MM.1S (cell line): ENCODE measurements at places on chromosomes 7 and 10.

- no peak for DNase-seq
Measured at GRCh38 chr7:44801890-44802289, 5.4 kb downstream of the PPIA start.

DNA sequence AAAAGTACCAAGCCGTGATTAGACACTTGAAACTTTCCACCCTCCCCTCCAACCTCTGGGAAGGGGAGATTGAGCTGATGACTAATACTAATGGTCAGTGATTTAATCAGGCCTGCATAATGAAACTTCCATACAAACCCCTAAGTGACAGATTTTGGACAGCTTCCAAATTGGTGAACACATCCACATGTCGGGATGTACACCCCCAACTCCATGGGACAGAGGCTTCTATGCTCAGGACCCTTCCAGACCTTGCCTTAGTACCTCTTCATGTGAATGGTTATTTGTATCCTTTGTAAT is 4.8 kb downstream of the NUB1 start:
- no peak for DNase-seq

- DNase-seq, result no peak
Measured at GRCh38 chr7:107045980-107046379, 1.5 kb downstream of the PRKAR2B start.

DNA sequence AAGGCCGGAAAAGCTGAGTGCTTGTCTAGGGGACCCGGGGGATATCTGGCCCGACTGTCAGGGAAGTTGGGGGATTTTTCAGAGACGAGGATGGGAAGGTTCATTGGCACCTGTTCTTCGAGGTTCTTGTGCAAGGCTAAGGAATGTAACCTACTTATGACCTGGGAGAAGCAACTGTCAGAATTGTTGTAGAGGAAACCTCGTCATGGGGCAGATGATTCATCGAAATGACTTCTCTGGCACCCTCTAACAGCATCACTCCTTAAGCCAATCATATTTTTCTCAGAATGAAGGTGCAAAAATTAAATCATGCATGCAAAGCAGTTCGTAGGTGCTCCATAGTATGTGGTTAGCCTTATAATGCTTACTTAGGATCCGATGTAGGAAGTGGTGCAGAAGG is 58.6 kb downstream of the PLXDC2 start:
- DNase-seq, result no peak

- DNase-seq, result no peak
Measured at GRCh38 chr7:74275401-74275881, 13.8 kb upstream of the CLIP2 start.

DNA sequence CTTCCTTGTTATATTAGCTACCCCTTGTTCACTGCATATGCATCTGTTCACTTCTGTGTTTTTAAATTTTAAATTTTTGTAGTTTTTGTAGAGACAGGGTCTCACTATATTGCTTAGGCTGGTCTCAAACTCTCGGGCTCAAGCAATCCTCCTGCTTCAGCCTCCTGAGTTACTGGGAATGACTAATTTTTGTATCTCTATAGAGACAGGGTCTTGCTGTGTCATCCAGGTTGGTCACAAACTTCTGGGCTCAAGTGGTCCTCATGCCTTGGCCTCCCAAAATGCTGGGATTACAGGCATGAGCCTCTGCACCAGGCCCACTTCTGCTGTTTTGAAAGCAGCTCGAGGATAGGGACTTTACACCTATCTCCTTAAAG is 64.6 kb downstream of the PRTFDC1 start:
- no peak for DNase-seq

- DNase-seq, result no peak
Measured at GRCh38 chr7:30906515-30907240, 5.0 kb upstream of the AQP1 start.

DNA sequence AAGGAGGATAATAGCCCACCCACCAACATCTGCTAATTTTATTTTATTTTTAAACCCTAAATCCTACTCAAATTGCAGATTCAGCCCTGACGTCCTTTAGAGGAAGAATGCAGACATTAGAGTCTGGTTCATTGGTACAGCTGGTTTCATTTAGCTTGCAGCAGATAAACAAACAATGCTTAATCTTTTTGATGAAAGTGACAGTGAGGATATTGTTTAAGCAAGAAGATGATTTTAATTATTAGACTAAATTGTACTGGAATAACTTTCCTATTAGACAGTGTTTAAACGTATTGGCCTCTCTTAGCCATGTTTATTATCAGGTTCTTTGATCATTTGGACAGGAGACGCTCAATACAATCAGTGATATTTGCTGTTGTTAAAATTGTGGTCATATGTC is 164.8 kb downstream of the CDK14 start:
- no peak for DNase-seq

GRCh38 chr7:1232623-1233332 is at the start of gene UNCX:
Gene UNCX, plus strand, starts transcription at chr7:1232872. Its CDS starts 146 bp downstream, at chr7:1233018.
- DNase-seq, result no peak

DNA sequence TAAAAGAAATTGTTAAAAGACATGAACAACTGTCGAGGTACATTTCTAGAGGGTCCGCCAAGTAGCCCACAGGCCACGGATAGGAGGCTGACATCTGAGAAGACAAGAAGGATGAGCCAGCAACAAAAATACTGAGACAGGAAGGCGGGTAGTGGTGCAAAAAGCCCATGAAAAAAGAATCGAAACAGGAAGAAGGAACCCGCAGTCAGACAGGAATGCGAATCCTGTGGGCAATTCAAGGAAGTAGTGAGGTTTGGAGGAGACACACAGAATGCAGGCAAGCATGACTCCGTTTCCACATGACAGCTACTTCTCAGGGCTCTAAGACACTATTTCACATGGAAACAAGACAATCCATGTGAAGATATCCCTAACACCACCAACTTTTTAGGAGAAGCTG is 125.2 kb downstream of the DOCK4 start:
- DNase-seq, result peak; percentile 59

DNA sequence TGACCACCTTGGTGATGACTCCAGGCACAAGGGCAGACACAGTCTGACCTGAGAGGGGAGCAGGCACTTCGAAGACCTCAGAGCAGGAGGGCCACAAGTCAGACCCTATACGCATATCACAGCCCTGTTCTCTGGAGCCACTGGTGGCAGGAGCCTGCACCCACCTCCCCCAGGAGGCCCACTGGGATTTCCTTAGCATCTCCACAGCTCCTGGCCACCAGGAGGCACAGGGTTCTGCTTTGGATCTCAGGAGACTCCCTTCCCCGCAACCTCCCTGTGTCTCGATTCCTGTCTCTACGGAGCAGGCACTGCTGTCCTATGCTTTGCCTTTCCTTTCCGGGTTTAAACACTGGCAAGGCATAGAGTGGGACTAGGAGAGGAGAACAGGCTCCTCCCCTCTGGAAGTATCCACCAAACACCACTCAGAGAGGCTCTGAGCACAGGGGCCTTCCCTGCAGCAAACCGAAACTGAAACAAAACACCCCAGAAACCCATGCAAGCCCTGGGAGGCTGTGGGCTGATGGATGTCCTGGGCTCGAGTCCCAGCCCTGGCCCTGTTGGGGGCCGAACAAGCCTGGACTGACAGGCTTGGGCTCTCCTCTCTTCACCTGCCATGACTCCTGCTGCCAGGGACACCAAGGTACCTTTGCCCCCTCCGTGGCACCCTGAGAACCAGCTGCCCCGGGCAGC is 166.3 kb downstream of the NEURL1 start:
- DNase-seq, result peak; percentile 70

GRCh38 chr7:101164071-101164840 is 1.1 kb downstream of the VGF start:
- no peak for DNase-seq

DNA sequence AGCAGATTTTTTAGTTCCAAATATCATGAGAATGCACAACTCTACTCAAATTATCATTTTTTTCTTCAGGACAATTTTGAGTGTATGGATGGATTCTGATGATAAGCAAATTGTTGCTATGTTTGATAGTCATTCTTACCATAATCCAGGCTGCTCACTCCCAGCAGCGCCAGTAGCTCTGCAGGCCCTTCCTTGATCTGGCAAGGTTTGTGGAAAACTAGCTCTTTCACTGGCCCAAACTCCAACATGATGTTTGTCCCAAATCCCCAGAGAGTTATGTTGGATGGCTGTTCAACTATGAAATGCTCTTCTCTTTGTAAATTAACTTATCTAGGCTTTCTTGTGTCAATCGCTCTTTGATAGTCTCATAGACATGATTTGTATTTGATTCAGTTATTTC is 933.7 kb downstream of the DNAJB9 start:
- DNase-seq, result no peak

GRCh38 chr7:40674316-40674715 is 539.5 kb downstream of the SUGCT start:
- DNase-seq, result no peak

- no peak for DNase-seq
Measured at GRCh38 chr7:101835136-101835535, 17.7 kb downstream of the CUX1 start.

DNA sequence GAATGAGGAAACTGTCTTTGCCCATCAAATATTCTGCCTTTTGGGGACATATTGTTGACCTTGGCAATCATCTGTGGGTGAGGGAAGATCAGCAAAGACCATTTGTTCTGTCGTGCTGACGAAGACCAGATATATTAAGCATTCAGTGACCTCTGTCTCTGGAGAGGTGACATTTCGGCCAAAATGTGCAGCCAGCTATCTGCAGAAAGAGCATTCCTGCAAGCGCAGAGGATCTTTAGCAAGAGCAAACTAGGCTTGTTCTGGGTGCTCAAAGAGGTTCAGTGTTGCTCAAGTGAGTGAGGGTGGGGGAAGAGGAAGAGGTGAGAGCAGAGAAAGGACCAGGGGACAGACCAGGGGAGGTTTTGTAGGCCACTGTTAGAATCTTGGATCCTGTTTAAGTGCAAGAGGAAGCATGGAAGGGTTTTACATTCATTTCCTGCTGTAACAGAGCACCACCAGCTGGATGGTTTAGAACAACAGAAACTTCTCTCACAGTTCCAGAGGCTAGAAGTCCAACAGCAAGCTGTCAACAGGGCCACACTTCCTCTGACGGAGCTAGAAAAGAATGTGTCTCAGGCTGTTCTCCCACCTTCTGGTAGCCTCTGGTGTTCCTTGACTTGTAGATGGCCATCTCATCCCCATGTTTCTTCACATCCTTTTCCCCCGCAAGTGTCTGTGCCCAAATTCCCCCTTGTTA is 11.2 kb downstream of the C10orf120 start:
- no peak for DNase-seq

GRCh38 chr10:29279779-29280487 is 8.9 kb upstream of the LYZL1 start:
- no peak for DNase-seq

- DNase-seq, result no peak
Measured at GRCh38 chr10:43282881-43283280, 16.0 kb upstream of the RASGEF1A start.

- no peak for DNase-seq
Measured at GRCh38 chr10:58311026-58311425, 23.8 kb upstream of the UBE2D1 start.

DNA sequence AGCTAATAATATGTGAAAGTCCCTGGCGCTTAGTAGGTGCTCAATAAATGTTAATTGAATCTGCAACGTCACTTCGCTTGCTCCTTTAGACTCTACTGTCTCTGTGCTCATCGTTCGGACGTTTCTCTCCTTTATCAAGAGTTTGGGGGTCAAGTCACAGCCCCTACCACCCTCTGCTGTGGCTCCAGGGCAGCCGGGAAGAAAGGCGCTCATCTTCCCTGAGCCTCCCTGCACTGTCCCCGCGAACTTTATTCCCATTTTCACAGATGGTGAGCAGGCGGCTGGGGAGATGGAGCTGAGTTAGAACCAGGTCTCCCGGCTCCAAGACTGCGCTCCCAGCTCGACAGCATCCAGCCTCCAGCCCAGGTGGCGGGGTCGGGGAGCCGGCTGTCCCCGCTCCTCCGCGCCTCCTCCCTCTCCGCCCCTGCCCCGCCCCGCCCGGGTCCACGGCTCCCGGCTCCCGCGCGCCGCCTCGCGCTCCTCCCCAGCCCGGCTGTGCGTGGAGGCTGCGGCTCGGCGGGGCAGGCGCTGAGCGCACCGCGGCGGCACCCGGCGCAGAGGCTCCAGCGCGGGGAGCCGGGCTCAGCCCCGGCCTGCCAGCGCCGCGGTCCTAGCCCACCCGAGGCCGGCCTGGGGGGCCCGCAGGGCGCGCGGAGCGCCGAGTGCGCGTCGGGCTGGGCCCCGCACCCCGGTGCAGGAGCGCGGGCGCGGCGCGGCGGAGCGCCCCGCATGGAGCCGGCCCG is at the start of gene CLEC2L:
Gene CLEC2L, plus strand, starts transcription at position 487 of the 743 bp plus-strand sequence. Its CDS starts 243 bp downstream, at position 730.
- DNase-seq, result no peak

- no peak for DNase-seq
Measured at GRCh38 chr7:95191795-95192194, 132.5 kb downstream of the PON1 start.

DNA sequence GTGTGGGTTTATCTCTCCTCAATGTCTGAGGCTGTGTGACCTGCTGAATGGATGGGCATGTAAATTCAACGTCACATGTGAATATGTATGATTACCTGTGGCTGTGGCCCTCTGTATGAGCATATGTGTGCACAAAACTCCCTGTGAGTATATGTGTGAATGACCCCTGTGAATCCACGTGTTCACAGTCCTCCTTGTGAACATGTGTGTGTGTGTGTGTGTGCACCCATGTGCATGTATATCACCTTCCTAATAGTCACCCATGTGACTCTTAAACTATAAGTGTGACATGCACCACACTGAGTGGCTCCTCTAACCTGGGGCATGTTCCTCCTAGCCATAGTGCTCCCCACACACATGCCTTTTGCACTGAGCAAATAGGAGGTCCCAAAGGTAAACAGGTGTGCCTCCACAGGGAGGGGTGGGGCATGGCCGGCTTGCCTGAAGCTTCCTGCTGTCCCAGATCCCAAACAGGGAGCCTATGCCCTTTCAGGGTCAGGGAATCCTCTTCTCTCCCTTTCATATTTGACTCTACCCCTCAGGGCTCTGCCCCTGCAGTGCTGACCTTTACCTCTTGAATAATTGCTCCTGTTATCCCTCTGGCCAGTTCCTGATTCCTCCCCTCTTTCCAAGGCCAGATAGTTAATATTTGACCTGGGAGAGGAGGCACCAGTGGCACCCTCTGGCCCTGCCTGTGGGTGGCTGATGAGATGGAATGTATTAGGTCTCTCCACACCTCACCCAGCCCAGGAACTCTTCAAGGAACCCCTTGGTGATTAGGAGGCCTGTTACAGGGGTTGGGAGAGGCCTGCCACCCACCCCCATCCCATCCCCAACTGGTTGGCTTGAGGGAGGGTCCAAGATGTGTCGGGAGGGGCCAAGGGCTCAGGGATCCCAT is 1.9 kb downstream of the SEMA4G start:
- DNase-seq, result no peak

- no peak for DNase-seq
Measured at GRCh38 chr10:77157248-77158019, 480.2 kb downstream of the KCNMA1 start.

DNA sequence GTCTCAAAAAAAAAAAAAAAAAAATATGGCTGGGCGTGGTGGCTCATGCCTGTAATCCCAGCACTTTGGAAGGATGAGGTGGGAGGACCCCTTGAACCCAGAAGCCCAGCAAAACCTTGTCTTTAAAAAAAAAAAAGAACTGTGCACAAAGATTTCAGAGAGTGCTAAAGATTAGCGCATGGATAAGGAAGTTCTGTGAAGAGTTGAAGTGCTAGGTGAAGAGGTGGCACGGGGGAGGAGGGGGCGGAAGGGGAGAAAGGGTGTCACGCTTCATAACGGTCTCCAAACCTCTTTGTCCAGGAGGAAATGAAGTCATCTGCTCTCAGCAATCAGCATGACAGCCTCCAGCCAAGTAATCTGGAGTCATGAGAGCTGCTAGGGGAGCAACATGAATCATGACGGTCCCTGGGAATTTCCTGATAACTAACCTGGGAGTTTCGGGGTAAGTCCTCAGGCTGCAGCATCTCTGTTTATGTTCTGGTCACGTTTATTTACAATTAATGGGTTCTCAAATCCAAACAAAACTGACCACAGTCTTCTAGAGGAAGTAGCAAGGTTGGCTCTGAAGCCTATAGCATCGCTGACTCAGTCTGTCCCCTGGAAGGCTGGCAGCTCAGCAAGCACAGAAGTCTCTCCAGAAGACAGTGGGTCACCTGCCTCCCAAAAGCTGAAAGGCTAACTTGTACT is 1.9 kb upstream of the PLAU start:
- DNase-seq, result no peak
